ENCODE measurements at places on chromosomes 16 and 17.

DNA sequence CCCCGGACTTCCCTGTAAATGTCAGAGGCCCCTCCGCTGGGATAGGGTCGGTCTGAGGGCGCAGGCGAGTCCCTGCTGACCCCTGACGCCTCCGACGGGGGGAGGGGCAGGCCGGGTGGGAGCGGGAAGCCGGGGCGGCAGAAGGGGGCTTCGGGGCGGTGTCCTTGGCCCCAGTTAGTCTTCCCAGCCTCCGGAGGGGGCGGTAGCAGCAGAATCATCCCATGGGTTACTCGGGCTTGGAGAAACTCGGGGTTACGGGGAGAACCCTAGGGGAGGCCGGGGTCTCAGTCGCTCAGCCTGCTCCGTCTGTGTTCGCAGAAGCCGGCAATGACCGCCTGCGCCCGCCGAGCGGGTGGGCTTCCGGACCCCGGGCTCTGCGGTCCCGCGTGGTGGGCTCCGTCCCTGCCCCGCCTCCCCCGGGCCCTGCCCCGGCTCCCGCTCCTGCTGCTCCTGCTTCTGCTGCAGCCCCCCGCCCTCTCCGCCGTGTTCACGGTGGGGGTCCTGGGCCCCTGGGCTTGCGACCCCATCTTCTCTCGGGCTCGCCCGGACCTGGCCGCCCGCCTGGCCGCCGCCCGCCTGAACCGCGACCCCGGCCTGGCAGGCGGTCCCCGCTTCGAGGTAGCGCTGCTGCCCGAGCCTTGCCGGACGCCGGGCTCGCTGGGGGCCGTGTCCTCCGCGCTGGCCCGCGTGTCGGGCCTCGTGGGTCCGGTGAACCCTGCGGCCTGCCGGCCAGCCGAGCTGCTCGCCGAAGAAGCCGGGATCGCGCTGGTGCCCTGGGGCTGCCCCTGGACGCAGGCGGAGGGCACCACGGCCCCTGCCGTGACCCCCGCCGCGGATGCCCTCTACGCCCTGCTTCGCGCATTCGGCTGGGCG lies 542 bp downstream of the GUCY2D start:
- no peak for DNase-seq

DNA sequence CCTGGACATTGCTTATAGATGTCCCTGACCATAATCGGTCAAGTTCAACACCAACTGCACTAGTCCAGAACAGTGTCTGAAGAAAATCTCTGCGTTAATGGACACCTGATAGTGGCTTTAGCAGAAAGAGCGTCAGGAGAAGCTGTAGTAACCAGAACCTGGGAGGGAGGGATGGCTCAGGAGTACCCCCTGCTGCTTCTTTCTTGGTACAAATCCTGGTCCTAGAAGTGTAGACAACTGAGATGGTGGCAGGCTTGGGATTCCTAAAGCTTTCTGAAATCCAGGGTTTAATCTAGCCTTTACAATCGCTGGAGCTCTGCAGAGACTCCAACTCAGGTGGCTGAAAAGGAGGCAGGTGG lies 5.4 kb downstream of the MAP3K14 start:
- DNase-seq = no peak

- no peak for DNase-seq
Measured at GRCh38 chr17:41967141-41967920, 736 bp downstream of the CNP start.

GRCh38 chr17:22128171-22128570 lies 435.8 kb downstream of the KCNJ18 start:
- no peak for DNase-seq

DNA sequence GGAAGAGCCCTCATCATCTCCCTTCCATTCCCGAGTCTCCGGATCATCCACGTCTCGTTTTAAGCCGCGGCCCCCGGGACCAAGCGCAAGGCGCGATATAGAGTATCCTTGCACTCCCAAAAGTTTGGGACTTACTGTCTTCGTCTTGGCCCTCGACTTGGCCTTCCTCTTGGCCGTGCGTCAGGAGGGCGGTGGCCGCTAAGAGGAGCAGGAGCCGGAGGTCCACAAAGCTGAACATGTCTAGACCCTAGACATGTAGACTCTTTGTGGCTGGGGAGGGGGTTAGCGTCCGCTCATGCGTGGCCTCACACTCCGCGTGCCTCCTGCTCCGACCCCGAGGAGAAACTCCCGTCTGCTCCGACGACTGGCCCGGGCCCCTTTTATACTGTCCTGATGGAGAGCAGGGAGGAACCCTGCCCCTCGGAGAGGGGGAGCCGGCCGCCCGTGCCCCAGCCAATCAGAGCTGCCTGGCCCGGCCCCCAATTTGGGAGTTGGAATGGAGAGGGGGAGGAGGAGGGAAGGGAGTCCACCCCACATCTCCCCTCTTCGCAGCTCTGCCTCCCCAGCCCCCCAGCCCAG lies at the start of gene COL1A1:
COL1A1 (minus strand) TSS at position 356 of the 579 bp plus-strand sequence; CDS start at position 238, 118 bp downstream.
- DNase-seq = no peak

DNA sequence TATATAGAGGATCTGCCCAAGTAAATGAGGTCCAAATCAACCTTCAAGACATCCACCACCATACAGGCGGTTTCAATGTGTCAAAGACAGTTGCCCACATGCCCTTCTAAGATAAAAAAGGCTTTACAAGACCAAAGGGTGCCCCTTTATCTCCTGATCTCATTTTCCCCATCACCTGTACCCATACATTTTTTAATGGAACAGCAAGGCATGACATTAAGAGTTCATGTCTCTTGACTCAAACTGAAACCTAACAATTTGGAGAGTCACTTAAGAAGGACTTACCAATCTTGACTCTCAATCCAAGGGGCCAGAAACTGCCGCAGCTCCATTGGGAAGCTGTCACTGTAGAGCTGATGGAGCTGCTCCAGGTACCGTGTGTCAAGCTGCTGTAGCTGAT lies 40.1 kb downstream of the STAT3 start:
- no peak for DNase-seq

- no peak for DNase-seq
Measured at GRCh38 chr16:28172336-28172735, 39.4 kb downstream of the XPO6 start.

DNA sequence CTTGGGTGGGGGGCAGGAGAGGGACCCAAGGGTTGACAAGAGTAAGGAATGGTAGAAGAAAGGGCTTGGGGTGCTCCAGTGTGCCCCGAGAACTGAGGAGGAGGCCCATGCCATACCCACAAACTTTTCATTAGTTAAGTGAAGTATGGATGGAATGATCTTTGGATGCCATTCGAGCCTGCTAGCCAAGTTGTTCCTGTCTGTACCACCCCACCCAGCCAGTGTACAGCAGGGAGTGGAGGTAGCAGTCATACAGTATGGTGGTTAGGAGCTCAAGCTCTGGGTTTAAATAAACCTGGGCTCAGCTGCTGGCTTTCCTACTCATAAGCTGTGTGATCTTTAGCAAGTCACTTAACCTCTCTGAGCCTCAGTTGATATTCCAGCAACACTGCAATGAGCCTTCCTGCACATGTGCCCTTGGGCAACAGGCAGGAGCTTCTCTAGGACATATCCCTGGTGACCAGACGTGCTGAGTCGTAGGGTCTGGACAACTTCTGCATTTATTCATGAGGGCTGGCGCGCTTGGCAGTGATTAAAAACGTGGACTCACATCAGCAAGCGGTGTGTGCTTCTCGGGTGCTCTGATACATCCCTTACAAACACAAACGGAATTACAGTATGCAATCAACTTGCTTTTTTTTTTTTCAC lies 22.9 kb downstream of the ITPRIPL2 start:
- DNase-seq = no peak

DNA sequence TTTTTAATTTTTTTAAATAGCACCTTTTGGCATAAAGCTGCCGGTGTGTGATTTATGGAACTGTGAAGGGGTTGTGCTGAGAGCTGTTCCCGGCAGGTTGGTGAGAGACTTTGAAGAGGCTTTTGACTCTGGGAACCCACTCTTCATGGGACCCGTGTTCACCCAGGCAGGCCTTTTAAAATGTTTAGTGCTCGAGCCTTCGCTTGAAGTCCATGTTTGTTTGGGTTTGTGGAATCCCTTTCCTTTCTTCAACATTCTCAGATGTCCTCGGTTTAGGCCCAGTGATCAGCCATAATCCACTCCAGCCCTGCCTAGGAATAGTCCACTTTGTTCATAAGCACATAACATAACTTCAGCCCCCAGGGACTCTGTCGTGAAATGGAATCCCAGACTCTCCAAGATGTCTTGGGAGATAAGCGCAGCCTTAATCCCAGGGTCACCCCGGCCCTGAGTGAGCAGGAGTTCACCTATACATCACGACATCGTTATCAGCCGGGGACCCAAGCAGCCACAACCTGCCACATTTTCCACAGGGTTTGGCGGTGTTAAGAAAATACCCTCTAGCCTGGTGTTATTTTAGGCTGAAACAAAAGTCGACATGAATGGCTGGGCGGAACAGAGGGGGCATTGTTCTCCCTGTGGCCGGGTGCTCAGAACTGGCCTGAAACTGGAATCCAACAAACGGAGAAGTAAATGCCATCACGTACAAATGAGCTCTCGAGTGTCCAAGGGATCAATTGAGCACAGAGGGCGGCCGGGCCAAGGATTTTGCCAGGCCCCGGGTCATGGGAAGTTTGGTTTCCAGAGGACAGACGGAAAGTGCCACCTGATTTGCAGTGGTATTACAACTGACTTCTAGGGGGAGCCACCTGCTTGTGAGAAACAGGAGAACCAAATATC lies 145.7 kb upstream of the IRX3 start:
- DNase-seq = no peak

GRCh38 chr17:75457047-75457654 lies 716 bp downstream of the TMEM94 start:
- no peak for DNase-seq

GRCh38 chr16:14496047-14496770 lies 133.9 kb downstream of the PARN start:
- DNase-seq = no peak

DNA sequence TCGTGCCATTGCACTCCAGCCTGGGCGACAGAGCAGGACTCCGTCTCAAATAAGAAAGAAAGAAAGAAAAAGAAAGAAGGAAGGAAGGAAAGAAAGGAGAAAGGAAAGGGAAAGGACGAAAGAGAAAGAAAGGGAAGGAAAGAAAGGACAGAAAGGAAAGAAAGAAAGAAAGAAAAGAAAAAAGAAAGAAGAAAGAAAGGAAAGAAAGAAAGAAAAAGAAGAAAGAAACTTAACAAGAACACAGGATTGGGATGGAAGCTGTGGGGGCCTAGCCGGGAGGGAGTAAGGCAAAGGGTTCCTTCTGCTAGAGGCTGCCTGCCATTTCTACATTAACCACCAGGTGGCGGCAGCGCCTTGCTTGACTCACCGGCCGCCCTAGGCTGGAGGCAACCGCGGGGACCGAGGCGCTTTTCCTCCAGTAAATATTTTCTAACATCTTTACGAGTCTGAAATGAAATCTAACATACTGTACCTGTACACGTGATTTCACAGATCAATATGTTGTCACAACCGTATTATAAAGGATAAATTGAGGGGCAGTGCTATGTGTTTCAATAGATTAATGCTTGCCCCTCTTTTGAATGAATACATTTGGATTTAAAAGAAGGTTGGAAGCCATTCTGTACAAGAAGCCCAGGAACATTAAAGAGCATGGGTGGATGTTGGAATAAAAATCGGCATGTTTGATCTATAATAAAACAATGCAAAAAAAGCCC lies 6.1 kb downstream of the GJD3 start:
- DNase-seq = peak; percentile 67

DNA sequence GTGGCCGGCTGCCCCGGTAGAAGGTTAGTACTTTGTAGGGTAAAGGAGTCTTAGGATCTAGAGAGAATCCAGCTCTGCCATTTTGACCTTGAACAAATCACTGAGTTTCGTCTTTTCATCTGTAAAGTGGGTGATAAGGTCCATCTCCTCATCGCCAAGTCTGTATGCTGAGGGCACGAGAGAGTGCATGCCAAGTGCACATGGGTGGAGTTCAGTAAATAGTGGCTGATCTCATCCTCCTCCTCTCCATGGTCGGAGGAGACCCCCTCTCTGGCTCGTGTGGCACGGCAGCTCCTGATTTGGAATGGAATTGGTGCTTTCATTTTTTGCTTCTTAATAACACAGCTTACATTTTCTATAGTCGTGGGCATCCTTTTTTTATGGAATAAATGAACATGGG lies 30.7 kb downstream of the MYH3 start:
- DNase-seq = no peak

DNA sequence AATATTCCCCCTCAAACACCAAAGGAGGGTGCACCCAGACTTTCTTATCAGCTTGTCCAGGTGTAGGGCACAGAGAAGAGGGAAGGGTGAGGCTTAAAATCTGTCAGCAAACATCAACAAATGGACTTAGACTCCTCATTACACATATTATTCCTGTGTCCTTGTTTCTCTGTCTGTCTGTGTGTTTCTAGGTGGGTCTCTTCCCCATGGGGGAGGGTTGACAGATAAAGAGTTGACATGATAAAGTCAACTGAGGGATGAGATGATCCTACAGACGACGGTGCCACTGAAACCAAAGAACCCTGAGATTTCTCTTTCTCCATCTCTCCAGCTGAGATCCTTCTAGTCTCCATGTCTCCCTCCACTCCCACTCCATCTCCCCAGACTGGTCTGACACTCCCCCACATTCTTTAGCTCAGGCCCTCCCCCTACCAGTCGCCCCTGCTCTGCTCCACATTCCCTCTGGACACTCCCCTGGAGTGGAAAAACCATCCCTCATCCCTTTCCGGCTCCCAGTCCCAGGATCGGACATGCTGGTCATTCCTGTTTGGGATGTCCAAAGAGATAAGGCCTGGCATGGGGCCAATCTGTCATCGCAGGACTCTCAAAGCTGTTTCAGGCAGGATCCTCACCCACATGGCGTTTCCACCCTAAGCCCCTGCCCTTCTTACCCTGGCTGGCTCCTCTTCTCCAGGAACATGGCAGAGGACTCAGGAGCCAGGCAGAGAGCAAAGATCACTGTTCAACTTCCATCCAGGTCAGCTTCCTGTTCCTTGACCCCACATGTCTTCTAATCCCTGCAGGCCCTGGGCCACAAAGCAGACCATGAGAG lies 2.9 kb upstream of the ITGA3 start:
- no peak for DNase-seq

DNA sequence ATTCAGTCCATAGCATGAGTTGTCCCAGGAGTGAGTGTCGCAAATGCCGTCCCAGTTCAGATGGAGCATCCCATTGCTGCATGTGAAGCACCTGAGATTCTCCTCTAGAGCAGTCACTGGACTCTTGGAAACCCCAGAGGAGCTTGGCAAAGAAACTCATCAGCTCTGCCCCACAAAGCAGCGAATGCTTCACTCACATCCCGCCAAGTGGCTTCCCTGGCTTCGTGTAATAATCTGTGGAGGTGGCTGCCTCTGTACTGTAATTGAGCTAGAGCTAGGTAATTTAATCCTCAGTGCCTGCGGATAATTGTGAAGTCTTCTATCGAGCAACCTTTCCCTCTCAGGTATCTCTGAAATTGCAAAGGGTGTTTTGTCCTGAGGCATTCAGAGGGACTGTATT lies 107.1 kb downstream of the SNX29 start:
- DNase-seq = no peak

Measured in AG04450 (cell line).